ENCODE measurements at places on chromosomes 3 and 15. TPM values are rescaled to one million over a fixed set of nuclear protein-coding genes. Genes with fewer than 3 reads are reported as not detected.

PPARG gene
- total RNA-seq: 7.8 TPM

TMIE gene
- 0.10 TPM for total RNA-seq

A4GNT gene
- total RNA-seq: not detected

KCNH8 gene
- not detected for total RNA-seq

NME9 gene
- not detected for total RNA-seq

C3orf33 gene
- 1.3 TPM for total RNA-seq

Measured in RPMI7951 (cell line).